ENCODE measurements at places on chromosomes 2 and 18. TPM values are rescaled to one million over a fixed set of nuclear protein-coding genes. Genes with fewer than 3 reads are reported as not detected.

ADGRF3 gene
- 1.1 TPM for total RNA-seq

SMYD1 gene
- not detected for total RNA-seq

PLGLB1 gene
- 2.4 TPM for total RNA-seq

CAVIN2 gene
- 39.0 TPM for total RNA-seq

SLC38A11 gene
- not detected for total RNA-seq

SOX11 gene
- not detected for total RNA-seq

CCDC141 gene
- 0.54 TPM for total RNA-seq

DNA sequence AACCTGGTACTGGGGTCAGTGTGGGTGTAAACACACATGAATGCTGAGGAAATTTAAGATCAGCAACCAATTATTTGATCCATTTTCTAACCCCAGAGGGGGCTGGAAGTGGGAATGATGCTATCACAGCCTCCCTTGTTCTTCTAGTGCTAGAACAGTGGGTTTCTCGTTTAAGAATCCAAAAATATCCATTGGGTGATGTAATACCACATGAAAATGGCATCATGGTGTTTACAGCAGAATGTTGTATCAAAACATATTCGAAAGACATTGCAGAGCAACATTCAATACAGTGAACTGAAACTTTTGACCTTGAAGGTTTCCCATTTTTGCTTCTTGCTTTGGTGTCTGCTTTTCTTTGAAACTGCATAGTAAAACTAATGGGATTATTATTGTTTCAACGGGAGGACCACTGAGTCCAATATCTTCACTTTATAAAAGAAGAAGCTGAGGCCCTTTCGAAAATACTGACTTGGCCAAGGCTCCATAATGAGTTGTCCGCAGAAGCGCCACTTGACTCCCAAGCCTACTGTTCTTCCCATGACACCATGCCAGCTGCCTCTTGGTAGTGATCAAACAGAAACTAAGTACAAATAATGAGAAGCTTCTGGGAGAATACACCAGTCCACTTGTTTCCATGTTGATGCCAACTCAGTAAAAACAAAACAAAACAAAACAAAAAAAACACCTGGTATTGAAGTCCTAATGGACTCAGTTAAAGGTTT, 106.1 kb downstream of the COLEC12 start:
- no peak for DNase-seq

DNA sequence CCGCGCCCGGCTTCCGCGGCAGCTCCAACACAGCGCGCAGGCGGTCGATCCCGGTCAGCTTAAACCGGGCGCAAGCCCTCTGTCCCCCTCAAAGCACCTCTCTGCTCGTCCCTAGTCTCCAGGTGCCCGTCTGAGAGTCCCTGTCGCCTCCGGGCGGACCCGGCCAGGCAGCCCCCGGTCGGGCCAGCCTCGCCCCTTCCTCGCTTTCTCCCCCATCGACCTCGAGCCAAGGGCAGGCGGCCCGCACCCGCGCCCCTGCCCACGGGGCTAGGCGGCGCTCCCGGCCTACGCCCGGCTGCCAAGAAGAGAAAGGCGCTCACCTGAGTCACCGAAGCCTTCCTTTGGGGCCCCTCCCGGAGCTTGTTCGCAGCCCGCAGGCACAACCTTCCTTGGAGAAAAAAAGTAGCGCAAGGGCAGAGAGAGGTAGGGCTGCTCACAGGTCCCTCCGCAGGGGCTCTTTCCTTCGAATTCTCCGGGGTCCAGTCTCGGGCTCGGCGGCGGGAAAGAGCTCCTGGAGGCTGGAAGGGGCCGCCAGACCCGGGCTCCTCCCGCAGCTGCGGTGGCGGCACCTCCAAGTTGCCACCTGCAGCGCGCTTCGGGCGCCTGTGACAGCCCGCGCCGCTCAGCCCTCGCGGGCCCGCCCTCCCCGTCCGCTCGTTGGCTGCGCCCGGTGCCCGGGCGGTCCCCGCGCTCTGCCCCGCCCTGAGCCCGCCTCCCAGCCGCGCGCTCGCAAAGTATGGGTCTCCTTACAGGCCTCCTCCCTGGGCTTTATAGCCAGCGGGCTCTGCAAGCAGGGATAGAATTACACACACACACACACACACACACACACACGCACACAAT, 86.5 kb upstream of the EPB41L3 start:
- no peak for DNase-seq

DNA sequence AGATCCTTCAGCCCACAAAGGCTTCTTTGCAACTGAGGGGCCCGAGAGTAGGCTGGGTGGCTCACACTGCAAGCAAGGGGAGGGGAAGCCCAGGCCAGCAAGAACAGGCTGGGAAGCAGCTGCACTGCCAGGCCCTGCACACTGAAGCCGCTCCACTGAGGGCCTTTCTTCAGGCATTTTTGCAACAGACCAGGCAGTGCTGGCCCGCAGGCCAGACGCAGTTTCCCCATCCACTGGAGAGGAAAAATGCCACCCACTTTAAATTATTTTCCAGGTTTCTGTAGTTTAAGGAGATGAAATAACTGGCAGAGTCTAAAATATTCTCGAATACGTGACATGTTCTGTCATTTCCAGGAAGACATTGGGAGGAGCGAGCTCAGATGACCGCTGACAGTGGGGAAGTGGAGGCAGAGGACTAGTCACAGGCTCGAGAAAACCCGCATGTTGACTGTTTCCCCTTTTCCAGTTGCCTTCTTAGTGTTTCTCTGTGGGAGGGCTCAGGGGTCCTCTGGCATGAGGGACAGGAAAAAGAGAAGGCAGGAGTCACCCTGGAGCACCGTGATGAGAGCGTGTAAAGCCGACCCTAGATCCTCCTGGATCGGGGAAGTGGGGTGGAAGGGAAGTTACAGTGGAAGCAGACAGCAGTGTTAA, 53.3 kb upstream of the B3GNT7 start:
- DNase-seq: no peak

- no peak for DNase-seq
These were observed 37.7 kb downstream of the CD28 start for GRCh38 chr2:203744091-203744490.

GRCh38 chr2:907706-908105, 42.9 kb upstream of the SNTG2 start:
- no peak for DNase-seq

DNA sequence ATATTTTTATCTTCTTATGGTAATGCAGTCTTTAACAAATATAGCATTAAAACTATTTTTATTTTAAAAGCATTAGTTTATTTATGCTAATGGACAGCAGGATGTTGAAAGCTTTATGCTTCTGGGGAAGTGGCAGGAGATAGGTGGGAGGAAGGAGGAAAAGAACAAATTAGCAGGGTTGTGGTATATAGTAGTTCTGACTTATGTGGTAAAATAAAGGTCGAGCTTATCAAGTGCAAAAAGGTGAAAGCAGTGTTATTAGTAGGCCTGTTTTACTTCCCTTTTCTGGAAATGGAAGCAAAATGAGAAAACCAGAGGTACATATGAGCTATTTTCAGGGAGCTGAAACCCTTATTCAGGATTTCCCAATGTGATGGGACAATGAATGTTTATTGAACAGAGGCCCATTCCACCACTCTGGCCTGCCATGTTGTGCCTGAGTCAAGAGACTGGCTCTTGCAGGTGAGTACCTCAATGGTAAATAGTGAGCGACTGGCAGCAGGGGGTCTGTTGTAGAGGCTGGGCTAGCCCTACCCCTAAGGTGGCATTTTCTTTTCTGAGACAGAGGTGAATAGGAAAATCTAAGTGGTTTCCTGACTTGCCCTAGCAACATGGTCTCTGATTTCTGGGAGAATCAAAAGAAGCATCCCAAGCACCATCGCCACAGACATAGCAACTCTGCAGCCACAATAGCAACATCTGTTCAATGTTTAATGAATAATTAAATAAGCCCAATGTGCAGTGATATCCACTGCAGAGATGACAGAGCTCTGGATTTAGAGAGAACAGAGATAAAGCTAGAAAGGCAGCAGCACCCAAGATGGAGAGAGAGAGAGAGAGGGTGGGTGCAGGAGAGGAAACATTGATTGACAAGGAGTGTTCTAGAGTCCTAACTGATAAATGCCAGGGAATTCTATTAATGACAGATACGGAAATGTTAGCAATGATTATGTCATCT, 119.7 kb downstream of the UPP2 start:
- DNase-seq: peak; percentile 36

- no peak for DNase-seq
These were observed 605.6 kb downstream of the DCC start for GRCh38 chr18:52945552-52945951.

DNA sequence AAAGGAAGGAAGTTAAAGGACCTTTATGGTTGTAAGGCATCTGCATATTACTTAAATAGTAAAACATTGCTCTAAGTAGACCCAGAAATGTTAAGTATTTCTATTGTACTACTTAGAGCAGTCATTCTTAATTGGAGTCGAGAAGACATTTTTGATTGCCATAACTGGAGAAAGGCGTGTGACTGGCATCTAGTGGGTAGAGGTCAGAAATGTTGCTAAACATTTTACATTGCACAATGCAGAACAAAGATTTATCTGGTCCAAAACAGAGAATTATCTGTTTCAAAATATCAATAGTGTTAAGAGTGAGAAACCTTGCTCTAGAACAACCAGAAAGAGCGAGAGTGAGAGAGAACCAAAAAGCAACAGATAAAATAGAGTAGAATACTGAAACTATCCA, 23.3 kb upstream of the ROCK1 start:
- peak; percentile 71 for DNase-seq

DNA sequence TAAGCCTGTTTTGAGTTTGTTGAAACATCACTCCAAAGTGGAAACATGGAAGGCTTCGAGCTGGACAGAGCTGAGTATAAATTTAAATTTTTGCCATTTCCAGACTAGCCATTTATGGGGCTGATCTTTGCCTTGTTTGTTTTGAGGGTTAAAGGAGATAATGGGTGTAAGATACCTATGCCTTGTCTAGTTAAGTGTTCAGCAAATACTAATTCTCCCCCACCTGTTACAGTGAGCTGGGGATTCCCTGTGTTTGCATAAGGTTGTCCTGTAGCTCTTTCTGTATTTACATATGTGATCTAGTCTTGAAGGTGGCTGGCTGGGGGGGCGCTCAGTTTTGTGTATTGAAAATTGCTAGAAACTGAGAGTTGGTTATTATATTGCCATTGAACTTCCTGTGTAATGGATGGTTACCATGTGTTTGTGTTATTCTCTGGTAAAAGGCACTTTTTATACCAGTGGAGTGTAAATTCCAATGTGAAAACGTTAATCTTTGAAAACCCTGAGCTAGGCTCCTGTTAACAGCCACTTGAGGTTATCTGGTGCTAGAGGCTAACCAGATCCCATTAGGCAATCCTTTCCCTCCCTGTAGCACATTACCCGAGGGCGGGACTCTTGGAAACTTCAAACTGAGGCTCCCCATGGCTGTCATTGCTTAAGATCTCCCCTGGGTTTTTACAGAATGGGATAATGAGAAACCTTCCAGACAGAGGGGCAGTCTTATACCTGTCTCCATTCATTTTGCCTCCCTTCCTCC, 26.7 kb downstream of the TANC1 start:
- no peak for DNase-seq

DNA sequence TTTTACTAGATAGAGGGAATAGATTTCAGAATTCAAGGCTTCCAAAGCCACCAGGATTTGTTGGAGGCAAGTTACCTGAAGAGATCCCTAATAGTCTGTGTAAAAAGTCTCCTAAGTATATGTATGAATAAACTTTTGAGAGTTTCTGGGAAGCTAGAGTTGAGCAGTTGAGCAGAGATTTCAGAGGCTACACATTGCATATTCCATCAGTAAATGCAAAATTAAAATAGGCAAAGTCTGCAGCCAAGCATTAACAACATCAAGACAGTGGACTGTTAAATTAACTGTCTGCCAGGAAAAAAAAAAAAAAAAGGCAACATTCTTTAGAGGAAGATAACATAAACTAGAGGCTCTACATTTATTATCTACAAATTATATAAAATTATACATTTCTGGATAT, 420.4 kb upstream of the TMEFF2 start:
- no peak for DNase-seq

DNA sequence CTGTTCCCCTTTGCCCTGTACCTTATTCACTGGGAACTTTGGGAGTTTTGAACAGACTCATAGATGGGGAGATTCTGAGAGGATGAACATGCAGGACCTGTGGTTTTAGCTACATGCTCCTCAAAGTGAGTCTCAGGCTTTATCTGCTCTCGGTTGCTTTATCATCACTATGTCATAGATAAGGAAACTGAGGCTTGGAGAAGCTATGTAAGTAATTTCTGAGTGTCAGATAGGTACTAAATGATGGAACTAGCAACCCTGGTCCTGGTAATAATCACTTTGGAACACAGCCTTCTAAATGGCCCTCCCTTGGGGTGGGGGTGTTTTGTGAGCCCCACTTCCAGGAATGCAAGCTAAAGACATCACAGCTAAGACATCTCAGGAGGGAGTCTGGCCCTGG, 186.2 kb upstream of the MEX3C start:
- DNase-seq: no peak

DNA sequence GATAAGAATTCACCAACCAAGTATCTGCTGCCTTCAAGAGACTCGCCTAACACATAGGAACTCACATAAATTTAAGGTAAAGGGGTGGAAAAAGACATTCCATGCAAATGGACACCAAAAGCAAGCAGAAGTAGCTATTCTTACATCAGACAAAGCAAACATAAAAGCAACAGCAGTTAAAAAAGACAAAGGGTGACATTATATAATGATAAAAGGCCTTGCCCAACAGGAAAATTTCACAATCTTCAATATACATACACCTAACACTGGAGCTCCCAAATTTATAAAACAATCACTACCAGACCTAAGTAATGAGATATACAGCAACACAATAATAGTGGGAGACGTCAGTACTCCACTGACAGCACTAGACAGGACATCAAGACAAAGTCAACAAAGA, 41.4 kb downstream of the NEMP2 start:
- no peak for DNase-seq

GRCh38 chr2:127589358-127589757, 53.9 kb downstream of the MYO7B start:
- DNase-seq: no peak

GRCh38 chr18:58188996-58189395, 145.0 kb downstream of the NEDD4L start:
- no peak for DNase-seq

- no peak for DNase-seq
These were observed 66.7 kb downstream of the PTPN4 start for GRCh38 chr2:119826370-119826961.

GRCh38 chr2:54728669-54729120, 5.2 kb downstream of the EML6 start:
- DNase-seq: no peak

DNA sequence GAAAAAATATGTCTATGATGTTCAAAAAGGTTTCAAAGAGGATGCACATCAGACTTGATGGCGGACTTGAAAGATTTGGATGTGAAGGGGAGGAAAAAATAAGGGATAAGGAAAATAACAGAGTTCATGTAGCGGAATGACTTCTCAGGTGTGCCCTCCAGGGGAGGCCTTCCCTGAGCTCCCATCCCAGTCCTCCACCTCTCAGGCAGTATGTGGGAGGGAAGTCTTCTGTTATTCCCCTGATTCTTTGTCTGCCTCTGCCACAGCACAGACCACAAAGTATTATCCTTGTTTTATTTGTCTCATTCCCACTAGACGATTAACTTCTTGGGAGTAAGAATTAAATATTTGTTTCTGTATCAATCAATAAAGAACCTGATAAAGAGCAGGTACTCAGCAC, 17.7 kb downstream of the COL5A2 start:
- DNase-seq: no peak

DNA sequence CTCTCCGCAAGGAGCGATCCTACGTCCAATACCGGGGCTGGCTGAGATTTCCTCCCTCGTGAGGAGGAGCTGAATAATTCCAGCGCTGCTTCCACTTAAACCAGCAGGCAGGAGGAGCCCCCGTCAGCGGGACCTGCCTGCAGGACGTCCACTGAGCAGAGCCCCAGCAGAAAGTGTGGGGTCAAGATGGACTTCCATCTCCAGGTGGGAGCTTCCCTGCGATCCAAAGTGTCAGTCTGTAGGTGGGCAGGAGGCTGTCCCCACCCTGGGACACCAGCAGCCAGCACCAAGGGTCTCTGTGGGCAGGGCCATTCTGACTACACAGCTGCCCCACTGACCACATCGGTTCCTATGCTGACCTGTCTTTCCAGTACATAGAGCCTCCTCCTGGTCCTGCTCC, 462 bp upstream of the OTOS start:
- DNase-seq: no peak
